Gastrocnemius medialis (tissue), 4 donors: ENCODE measurements at places on chromosomes 5 and 9.
A peak's percentile ranks its signal among the peaks of the same experiment; 100 is the strongest.

- DNase-seq = no peak
- H3K27ac ChIP-seq = no peak overlapping the region
- H3K27me3 ChIP-seq = peaks cover 70% of the 10 kb centered on the region
- H3K36me3 ChIP-seq = no peaks in the 10 kb centered on the region
Observed at GRCh38 chr5:3602785-3603502, 7.3 kb downstream of the IRX1 start.

DNA sequence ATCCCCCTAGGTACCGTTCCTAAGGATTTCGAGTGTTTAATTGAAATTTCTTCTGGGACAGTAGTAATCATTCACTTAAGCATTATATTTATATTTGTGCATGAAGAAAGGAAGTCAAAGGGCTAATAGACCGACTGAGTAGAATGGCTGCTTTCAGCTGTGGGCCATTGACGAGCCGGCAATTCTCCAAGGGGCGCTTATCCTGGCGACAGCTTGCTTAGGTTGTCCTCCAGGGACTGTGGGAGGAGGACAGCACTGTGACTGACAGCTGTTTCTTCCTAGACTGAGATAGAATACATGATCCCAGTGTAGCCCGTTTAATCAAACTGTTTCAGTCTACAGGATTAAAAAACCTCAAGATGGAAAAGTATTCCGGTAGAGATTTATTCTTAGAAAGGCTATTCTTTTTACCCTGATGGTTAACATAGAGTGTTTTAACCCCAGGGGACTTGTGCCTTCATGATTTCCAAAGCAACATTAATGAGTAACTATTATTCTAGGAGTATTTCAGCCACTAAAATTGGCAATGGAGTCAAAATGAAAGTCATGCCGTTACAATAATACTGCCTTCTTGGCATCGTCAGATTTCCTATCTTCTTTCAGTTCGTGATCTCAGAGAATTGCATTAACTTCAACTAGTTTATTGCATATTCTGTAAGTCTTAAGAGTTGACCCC, 943.1 kb upstream of the WWC1 start:
- H3K4me3 ChIP-seq = no peak overlapping the region
- DNase-seq = no peak
- no peaks in the 10 kb centered on the region for H3K36me3 ChIP-seq
- no peaks in the 10 kb centered on the region for H3K27me3 ChIP-seq
- H3K27ac ChIP-seq = no peak overlapping the region
- no peaks in the 10 kb centered on the region for H3K4me1 ChIP-seq

DNA sequence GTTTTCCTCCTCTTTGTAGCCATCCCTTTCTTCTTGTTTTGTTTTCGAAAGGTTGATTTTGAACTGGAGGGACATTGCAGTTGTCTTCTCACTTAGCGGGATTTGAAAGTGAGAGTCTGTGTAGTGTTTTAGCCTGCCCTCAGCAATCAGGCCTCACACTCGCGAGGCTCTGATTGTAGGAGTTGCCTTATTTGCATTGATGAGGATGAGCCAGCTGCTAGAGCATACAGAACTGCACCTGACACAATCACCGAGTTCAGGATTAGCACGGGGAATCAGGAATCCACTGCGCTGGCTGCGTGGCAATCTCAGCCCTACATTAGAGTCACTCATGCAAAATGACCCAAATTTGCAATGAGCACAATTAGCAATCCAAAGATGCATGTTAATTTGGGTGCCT, 122.5 kb upstream of the TMEM161B start:
- H3K4me3 ChIP-seq = no peak overlapping the region
- H3K27me3 ChIP-seq = no peaks in the 10 kb centered on the region
- H3K36me3 ChIP-seq = no peaks in the 10 kb centered on the region
- no peaks in the 10 kb centered on the region for H3K4me1 ChIP-seq
- DNase-seq = no peak

DNA sequence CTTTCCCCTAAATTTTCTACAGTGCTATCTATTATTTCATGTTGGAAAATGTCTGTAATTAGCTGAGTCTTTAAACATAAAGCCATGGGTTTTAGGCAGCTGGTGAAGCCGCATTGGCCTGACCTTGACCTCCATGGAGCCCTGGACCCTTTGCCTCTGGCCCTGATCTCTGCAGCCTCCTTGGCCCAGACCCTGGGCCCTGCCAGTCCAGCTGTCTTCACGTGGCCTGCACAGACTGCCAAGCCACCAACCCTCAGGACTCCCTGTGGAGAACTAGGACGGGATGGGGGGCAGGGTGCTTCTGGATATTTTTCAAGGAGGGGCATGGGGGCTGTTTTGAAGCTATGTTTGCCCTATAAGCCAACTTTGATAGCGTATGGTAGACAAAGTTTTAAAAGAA, 29.8 kb upstream of the PPARGC1B start:
- H3K27me3 ChIP-seq = no peaks in the 10 kb centered on the region
- H3K4me3 ChIP-seq = no peak overlapping the region
- H3K27ac ChIP-seq = no peak overlapping the region

DNA sequence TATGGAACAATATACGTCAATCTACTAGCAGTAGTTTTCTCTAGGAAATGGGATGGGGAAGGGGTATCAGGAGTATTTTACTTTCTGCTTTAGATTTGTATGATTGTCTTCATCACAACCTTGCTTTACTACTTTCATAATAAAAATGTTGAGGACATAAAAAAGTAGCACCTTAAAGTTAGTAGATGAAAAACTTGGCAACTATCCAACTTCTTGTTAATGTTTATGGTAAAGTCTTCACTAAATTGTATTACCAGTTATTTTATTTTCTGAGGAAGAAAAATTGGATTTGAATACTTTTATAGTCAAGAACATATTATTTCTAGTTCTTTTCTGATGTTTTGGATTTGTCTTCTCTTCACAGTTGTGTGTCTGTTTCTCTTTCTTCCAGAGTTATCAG, 372.1 kb downstream of the ARRDC3 start:
- no peak overlapping the region for H3K4me3 ChIP-seq
- H3K27ac ChIP-seq = no peak overlapping the region
- no peaks in the 10 kb centered on the region for H3K4me1 ChIP-seq
- no peaks in the 10 kb centered on the region for H3K27me3 ChIP-seq

GRCh38 chr5:138824924-138825863, 49.9 kb downstream of the LRRTM2 start:
- H3K4me1 ChIP-seq = peaks cover 11% of the 10 kb centered on the region
- peak overlapping the region; percentile 0 for H3K27ac ChIP-seq
- no peak overlapping the region for H3K4me3 ChIP-seq
- no peak for DNase-seq

DNA sequence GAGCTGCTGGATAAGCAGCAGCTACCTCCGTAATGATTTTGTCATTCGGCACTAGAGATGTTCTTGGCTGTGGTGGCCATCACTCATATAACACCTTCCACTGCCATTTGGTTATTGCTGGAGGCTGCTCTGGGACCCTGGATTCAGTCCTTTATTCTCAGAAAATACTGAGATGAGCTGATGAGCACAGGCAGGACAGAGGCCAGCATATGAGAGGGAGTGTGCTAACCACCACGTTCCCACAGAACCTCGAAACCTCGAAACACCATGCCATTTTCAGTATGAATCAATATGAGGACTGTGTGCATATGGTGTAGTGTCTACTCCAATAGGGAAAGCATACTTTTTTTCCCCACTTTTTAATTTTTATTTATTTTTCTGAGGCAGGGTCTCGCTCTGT, 56.6 kb downstream of the ADAM19 start:
- DNase-seq = no peak
- H3K4me3 ChIP-seq = no peak overlapping the region
- H3K4me1 ChIP-seq = peaks cover 3% of the 10 kb centered on the region
- no peaks in the 10 kb centered on the region for H3K27me3 ChIP-seq

GRCh38 chr5:41636605-41637004, 126.2 kb upstream of the PLCXD3 start:
- H3K4me3 ChIP-seq = no peak overlapping the region
- DNase-seq = no peak
- no peaks in the 10 kb centered on the region for H3K4me1 ChIP-seq
- no peaks in the 10 kb centered on the region for H3K36me3 ChIP-seq

DNA sequence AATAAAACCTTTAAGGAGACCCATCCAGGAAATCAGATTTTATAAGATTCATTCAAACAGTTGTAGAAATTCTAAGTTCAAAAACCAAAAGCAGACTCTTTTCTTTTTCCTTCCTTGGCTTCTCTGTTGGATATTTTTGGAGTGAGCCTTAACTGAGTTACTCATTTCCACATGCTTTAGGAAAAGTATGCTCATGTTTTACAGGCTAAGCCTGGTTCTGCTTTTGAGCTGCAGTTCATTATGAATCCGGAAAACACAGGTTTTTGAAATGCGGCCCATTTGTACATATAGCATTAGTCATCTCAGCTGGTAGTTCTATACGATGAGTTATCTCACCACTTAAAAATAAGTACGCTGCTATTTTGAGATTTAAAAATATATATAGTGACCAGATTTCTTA, 156.6 kb upstream of the DMRT1 start:
- H3K4me1 ChIP-seq = peaks cover 40% of the 10 kb centered on the region
- no peak overlapping the region for H3K4me3 ChIP-seq
- H3K27ac ChIP-seq = peak overlapping the region; percentile 46

DNA sequence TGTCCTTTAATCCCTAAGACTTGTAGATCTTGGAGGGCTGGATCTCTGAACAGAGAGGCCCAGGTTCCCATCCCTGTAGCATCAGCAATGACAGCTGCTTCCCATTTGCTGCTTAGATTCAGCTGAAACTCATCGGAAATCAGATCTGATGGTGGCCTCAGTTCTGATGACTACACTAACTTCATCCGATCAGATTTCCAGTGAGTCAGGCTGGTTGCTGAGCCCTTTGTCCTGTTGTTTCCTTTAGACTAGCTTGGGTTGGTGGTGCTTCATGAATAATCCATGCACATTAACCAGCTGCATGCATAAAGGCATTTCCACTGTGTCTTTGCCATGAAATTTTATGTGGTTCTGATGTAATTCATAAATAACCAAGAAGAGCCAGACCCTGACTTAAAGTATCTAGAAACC, 195.2 kb upstream of the TUT7 start:
- DNase-seq = no peak
- no peaks in the 10 kb centered on the region for H3K36me3 ChIP-seq
- no peak overlapping the region for H3K27ac ChIP-seq
- no peak overlapping the region for H3K4me3 ChIP-seq

DNA sequence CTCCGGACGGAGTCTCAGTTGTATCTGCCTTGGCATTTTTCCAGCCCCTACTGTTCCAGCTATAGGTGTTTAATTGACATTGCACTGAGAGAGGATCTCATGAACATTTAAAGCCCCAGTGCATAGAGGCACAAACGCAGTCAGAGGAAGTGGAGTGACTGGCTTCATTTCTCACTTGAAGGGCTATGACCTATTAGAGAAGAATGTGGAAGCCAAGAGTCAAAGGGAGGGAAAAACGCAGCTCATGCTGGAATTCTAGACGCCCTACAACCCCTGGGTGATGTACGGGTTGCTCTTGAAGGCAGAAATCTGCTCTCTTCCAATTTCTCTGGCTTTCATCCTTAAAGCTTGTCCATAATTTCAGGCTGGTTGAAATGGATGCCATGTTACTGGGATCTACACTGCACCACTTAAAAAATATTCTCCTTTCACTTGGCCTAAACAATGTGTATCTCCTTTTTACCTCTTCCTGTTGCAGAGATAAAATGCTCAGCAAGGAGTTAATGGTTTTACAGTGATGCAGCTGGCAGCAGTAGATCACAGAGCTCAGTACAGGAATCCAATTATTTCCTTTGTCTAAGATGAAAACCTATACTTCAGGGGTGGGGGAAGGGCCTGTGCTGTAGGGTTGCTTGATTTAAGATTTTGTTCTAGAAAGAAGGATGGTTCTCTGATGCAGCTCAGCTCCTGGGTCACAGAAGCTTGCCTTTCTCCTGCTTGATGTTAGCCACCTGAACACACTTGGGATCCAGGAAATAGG, 61.8 kb upstream of the MAMDC2 start:
- H3K27ac ChIP-seq = no peak overlapping the region
- H3K27me3 ChIP-seq = no peaks in the 10 kb centered on the region
- H3K36me3 ChIP-seq = no peaks in the 10 kb centered on the region
- H3K4me3 ChIP-seq = no peak overlapping the region

DNA sequence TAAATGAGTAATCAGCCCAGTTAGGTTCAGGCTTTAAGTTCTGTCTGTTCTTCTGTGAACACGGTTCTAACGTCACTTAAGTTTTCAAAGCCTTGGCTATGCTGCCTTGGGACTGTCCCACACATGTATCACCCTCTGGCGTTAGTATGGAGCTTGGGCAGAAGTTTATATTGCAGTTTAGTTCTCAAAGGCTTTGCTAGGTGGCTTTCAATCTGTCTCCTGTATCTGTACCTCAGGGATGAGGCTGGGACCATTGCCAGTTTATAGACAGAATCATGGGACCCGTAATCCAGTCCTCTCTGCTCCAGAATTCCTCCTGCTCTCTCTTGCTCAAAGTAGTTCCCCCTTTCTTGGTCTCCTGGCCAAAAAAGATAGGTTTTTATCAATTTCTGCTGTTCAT, 12.1 kb downstream of the C9orf40 start:
- H3K27ac ChIP-seq = no peak overlapping the region
- H3K36me3 ChIP-seq = no peaks in the 10 kb centered on the region
- no peak for DNase-seq
- no peaks in the 10 kb centered on the region for H3K27me3 ChIP-seq

GRCh38 chr5:137022725-137023124, 476.4 kb downstream of the SPOCK1 start:
- no peak overlapping the region for H3K4me3 ChIP-seq
- H3K27me3 ChIP-seq = no peaks in the 10 kb centered on the region
- no peaks in the 10 kb centered on the region for H3K36me3 ChIP-seq
- no peak overlapping the region for H3K27ac ChIP-seq

DNA sequence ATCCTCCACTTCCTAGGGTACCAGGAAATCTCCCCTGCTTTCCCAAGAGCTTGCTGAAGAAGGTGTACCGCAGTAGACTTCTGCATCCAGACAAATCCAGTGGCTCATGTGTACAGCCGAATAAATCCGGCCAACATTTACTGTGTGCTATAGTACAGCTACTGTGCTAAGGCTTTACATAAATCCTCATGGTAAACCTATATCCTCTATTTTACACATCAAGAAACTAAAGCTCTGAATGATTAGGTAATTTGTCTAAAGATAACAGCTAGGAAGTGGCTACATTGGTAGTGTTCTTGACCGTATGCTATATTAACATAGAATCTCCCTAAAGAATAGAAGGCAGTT, 511 bp upstream of the WDR41 start:
- no peaks in the 10 kb centered on the region for H3K27me3 ChIP-seq
- H3K4me3 ChIP-seq = peak overlapping the region; percentile 73
- no peaks in the 10 kb centered on the region for H3K36me3 ChIP-seq
- DNase-seq = no peak
- H3K4me1 ChIP-seq = no peaks in the 10 kb centered on the region

GRCh38 chr5:21573416-21574314, 1279.5 kb downstream of the CDH12 start:
- H3K36me3 ChIP-seq = no peaks in the 10 kb centered on the region
- DNase-seq = no peak
- no peak overlapping the region for H3K27ac ChIP-seq
- no peaks in the 10 kb centered on the region for H3K4me1 ChIP-seq
- no peak overlapping the region for H3K4me3 ChIP-seq
- H3K27me3 ChIP-seq = no peaks in the 10 kb centered on the region
